Astrocyte (in vitro differentiated cells and primary cell): ENCODE measurements at places on chromosomes 3 and 15.

DNA sequence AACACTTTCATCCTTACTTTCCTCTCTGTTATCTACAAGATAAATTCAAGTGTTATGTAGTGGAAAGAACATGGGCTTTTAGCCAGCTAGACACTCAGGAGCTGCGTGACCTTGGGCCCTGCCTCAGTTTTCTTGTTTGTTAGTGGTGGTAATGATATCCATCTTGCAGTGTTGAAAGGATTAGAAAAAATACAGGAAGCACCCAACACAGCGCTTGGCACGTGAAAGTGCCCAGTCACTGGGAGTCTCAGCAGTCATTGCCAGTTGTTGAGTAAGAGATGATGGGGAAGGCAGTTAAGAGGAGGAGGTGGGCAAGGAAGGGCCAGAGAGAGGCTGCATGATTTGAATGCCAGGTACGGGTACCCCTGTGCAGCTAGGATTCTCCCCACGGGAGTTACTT is 5.3 kb downstream of the PDIA5 start:
- H3K27ac ChIP-seq: no peak overlapping the region
- H3K4me1 ChIP-seq: no peaks in the 10 kb centered on the region
- peaks cover 3% of the 10 kb centered on the region for H3K27me3 ChIP-seq
- no peak overlapping the region for H3K4me3 ChIP-seq
- H3K36me3 ChIP-seq: no peaks in the 10 kb centered on the region

GRCh38 chr3:144524531-144524930 is 552.9 kb downstream of the DIPK2A start:
- H3K36me3 ChIP-seq: no peaks in the 10 kb centered on the region
- no peak overlapping the region for H3K4me3 ChIP-seq
- H3K4me1 ChIP-seq: no peaks in the 10 kb centered on the region
- no peaks in the 10 kb centered on the region for H3K27me3 ChIP-seq
- no peak overlapping the region for H3K27ac ChIP-seq
- no peak for DNase-seq

GRCh38 chr3:136960838-136961836 is 3.4 kb downstream of the IL20RB start:
- H3K27me3 ChIP-seq: no peaks in the 10 kb centered on the region
- H3K27ac ChIP-seq: no peak overlapping the region
- H3K36me3 ChIP-seq: no peaks in the 10 kb centered on the region
- peak; percentile 50 for DNase-seq
- H3K4me3 ChIP-seq: no peak overlapping the region

- no peak overlapping the region for H3K27ac ChIP-seq
- H3K4me1 ChIP-seq: no peaks in the 10 kb centered on the region
- no peak for DNase-seq
- H3K4me3 ChIP-seq: no peak overlapping the region
- H3K36me3 ChIP-seq: no peaks in the 10 kb centered on the region
Observed at GRCh38 chr15:33649217-33649933, 318.9 kb upstream of the CHRM5 start.

DNA sequence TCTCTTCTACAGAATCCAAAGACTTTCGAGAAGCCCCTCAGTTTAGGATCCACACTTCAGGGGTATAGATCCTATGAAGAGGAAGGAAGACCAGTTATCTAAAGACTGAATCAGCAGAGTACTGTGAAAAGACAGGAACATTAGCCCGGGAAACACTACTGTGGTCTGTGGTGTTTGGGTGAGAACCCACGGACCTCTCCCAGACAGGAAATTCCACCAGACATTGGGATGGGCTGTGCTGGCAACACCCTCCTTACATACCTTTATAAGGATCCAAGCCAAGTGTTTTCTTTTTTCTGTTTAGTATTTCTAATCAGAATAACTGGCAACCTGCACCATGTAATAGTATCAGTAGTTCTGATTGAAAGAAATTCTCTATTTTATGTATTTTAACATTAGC is 14.1 kb downstream of the TMEM207 start:
- DNase-seq: peak; percentile 66
- H3K4me1 ChIP-seq: no peaks in the 10 kb centered on the region
- no peak overlapping the region for H3K4me3 ChIP-seq
- H3K27me3 ChIP-seq: no peaks in the 10 kb centered on the region
- H3K36me3 ChIP-seq: no peaks in the 10 kb centered on the region
- H3K27ac ChIP-seq: no peak overlapping the region

GRCh38 chr15:70646169-70646568 is 117.2 kb downstream of the UACA start:
- H3K27me3 ChIP-seq: no peaks in the 10 kb centered on the region
- H3K27ac ChIP-seq: no peak overlapping the region
- no peaks in the 10 kb centered on the region for H3K36me3 ChIP-seq
- no peak for DNase-seq
- no peak overlapping the region for H3K4me3 ChIP-seq

- DNase-seq: peak; percentile 97
- H3K36me3 ChIP-seq: no peaks in the 10 kb centered on the region
- no peak overlapping the region for H3K4me3 ChIP-seq
- H3K27ac ChIP-seq: no peak overlapping the region
Observed at GRCh38 chr3:171351676-171352075, 108.5 kb downstream of the TNIK start.

- H3K4me1 ChIP-seq: no peaks in the 10 kb centered on the region
- H3K27me3 ChIP-seq: no peaks in the 10 kb centered on the region
- H3K4me3 ChIP-seq: no peak overlapping the region
- no peak for DNase-seq
- no peak overlapping the region for H3K27ac ChIP-seq
- no peaks in the 10 kb centered on the region for H3K36me3 ChIP-seq
Observed at GRCh38 chr15:36860792-36861191, 239.6 kb downstream of the MEIS2 start.

DNA sequence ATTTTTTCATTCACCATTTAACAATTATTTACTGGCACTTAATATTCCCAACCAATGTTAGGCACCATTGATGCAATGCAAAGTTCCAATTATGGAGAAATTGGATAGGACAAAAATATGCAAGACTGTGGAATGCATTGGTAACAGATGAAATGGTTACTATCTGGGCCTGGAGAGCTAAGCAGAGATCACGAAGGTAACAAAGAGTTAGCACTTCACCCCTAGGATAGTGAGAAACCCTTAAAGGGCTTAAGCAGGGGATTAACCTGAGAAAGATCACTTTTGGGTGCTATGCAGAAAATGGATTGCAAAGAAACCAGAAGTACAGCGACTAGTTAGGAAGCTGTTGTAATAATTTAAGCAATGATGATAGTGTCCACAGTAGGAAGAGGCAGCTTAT is 129.6 kb upstream of the GPR149 start:
- DNase-seq: no peak
- H3K27me3 ChIP-seq: no peaks in the 10 kb centered on the region
- no peak overlapping the region for H3K27ac ChIP-seq
- no peak overlapping the region for H3K4me3 ChIP-seq
- H3K4me1 ChIP-seq: no peaks in the 10 kb centered on the region

- H3K4me3 ChIP-seq: no peak overlapping the region
- no peaks in the 10 kb centered on the region for H3K36me3 ChIP-seq
- no peaks in the 10 kb centered on the region for H3K27me3 ChIP-seq
- peak; percentile 89 for DNase-seq
Observed at GRCh38 chr3:124363476-124363875, 366.8 kb upstream of the UMPS start.

GRCh38 chr15:91853511-91853947 is at the start of gene SLCO3A1:
TSS of gene SLCO3A1 (plus strand) at chr15:91853708.
- no peak for DNase-seq
- no peaks in the 10 kb centered on the region for H3K36me3 ChIP-seq
- peak within 1 kb of the TSS; percentile 58 for H3K27ac ChIP-seq

DNA sequence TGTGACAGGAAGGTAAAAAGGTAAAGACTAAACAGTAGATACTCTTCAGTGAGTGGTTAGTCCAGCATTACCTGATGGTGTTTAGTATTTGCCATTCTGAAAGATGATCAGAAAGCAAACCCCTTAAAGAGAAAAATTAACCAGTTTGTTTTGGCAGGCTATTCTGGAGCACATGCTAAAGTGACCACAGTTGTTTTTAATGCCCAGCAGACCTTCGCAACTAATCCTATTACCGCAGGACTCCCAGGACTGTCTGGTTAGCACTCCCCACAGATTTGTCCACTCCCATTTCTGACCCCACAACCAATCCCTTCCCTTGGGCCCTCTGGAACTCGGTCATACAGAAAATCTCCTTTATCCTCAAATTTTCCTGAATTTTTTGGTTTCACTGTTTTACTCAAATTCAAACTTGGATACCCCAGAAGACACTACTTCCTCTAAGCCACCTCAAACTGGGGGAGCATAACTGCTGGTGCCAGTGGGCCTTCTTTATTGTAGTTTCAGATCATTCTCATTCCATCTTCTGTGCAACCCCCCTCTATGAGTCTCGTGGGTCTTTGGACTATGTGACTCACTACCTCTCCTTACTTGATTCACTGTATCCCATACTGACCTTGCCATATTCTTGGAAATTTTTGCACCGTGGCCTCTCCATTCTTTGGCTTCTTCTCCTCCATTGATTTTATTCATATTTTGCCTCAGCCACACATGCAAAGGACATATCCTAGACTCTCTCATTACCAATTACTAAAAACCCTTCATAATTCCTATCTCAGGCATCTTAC is 104.4 kb downstream of the RBMS3 start:
- H3K4me1 ChIP-seq: peaks cover 11% of the 10 kb centered on the region
- no peaks in the 10 kb centered on the region for H3K27me3 ChIP-seq
- peak overlapping the region; percentile 84 for H3K27ac ChIP-seq
- H3K4me3 ChIP-seq: no peak overlapping the region
- peaks cover 5% of the 10 kb centered on the region for H3K36me3 ChIP-seq
- DNase-seq: peak; percentile 74

DNA sequence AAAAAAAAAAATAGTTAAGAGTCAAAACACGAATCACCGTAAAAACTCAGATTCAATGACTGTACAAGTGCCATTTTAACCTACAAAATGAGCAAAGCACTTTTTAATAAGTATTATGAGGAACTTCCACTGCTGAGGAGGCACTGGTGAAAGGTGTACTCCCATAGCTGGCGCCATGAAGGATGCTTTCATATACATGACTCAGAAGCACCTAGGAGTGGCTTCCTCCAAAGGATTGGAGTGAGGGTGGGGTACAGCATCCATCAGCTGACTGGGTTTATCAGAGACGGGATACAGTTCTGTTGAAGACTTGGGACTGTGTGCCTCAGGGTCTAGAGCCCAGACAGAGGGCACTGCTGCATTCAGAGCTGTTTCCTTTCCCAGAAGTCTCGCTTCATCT is 60.9 kb upstream of the MEX3B start:
- no peaks in the 10 kb centered on the region for H3K36me3 ChIP-seq
- H3K27me3 ChIP-seq: no peaks in the 10 kb centered on the region
- H3K4me1 ChIP-seq: peaks cover 10% of the 10 kb centered on the region
- H3K4me3 ChIP-seq: no peak overlapping the region

- no peaks in the 10 kb centered on the region for H3K4me1 ChIP-seq
- peak; percentile 30 for DNase-seq
- no peaks in the 10 kb centered on the region for H3K27me3 ChIP-seq
- no peak overlapping the region for H3K27ac ChIP-seq
- H3K4me3 ChIP-seq: no peak overlapping the region
Observed at GRCh38 chr3:64548200-64548889, 139.5 kb downstream of the ADAMTS9 start.

DNA sequence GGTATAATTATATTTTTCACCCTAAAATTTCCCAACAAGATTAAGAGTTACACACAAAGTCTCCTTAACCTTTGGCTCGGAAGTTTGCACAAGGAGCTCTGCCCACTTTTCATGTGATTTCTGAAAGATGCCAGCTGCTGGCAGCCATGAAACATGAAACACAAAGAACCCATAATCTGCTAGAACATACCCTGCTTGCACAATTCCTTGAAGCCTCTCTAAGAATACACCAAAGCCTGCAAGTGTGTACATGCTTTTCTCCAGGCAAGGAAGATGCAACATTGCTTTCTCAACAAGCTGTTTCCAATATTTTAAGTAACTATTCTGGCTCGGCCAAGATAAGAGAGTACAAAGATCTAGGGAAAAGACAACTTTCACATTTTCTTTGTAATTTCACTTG is 182.0 kb upstream of the WNT5A start:
- peaks cover 6% of the 10 kb centered on the region for H3K4me1 ChIP-seq
- no peaks in the 10 kb centered on the region for H3K36me3 ChIP-seq
- no peak overlapping the region for H3K4me3 ChIP-seq
- H3K27ac ChIP-seq: no peak overlapping the region
- DNase-seq: no peak
- H3K27me3 ChIP-seq: no peaks in the 10 kb centered on the region

DNA sequence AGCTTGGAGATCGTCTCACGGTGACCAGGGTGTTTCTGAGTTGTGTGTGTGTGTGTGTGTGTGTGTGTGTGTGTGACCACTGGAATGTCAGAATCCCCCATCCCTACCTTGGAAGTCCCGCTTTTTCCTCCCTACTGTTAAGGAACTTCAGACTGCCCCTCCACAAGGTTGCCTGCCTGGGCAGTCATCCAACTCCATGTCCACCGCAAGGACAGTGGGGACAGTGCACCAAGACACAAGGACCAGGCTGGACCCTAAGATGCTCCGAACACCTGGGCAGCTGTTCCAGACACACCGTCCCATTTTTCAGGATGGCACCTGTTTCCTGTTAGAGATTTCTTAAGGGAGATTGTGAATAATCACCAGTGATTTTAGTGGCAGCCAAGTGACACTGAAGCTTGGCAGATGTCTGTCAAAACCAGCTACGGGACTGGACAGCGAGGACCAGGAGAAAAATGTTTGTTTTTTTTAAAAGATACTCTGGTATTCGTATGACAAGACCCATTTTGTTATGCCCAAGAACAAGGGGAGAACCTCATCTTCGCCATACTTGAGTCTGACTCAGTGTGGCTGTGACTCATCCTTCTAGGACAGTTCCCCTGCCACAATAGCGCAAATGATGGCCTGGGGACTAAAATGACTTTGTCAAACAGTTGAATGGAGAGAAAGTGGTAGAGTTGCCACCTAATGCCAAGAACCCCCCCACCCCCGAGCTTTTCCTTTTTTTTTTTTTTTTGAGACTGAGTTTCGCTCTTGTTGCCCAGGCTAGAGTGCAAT is 15.5 kb downstream of the PAQR9 start:
- no peaks in the 10 kb centered on the region for H3K27me3 ChIP-seq
- DNase-seq: peak; percentile 30
- no peak overlapping the region for H3K4me3 ChIP-seq
- H3K36me3 ChIP-seq: no peaks in the 10 kb centered on the region
- no peak overlapping the region for H3K27ac ChIP-seq
- no peaks in the 10 kb centered on the region for H3K4me1 ChIP-seq

DNA sequence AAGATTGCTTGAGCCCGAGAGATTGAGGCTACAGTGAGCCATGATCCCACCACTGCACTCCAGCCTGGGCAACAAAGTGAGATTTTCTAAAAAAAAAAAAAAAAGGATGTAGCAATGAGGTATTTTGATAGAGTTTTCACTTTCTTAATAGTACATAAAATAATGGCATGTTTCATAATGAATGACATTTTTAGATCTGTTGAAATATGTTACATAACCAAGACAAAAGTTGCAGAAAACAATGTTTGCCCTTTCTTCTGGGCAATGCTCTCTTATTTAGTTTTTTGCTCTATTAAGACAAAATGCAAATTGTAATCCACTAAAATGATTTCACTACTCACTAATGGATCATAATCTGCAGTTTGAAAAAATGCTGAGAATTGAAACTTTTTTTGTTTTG is 4.4 kb upstream of the MAPK6 start:
- no peaks in the 10 kb centered on the region for H3K36me3 ChIP-seq
- no peaks in the 10 kb centered on the region for H3K27me3 ChIP-seq
- no peak for DNase-seq
- H3K27ac ChIP-seq: no peak overlapping the region
- H3K4me1 ChIP-seq: peaks cover 18% of the 10 kb centered on the region
- H3K4me3 ChIP-seq: no peak overlapping the region

GRCh38 chr3:33057320-33058298 is 39.3 kb downstream of the GLB1 start:
- H3K27ac ChIP-seq: no peak overlapping the region
- DNase-seq: peak; percentile 41
- peaks cover 13% of the 10 kb centered on the region for H3K36me3 ChIP-seq
- peaks cover 4% of the 10 kb centered on the region for H3K4me1 ChIP-seq
- no peak overlapping the region for H3K4me3 ChIP-seq
- H3K27me3 ChIP-seq: no peaks in the 10 kb centered on the region
